Stimulated activated memory B cell treated with anti-CD40 and anti-IgM and Interleukin-4, amounts not matched to agents 10 μg/mL and 1 μg/mL and 100 μg/mL, for 72 hours (primary cell): ENCODE measurements at places on chromosomes 6 and 20.

DNA sequence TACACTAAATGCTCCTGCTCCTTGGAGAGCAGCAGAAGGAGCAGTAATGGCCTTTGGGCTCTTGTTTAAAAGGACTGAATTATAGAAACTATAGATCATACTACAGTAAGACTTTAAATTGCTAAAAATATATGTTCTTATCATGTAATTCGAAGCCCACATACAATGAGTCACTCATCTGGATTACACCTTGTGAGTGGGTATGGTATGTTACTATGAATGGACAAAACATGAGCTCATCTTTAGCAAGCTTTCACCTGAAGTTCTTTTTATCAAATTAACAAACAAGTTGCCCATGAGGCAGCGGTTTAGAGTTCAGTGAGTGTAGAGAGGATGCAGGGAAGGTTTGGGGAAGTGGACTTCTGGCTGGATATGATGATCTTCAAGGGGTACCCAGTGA lies 114.4 kb upstream of the CCN2 start:
- ATAC-seq, result no peak

- no peak for ATAC-seq
These were observed 346.3 kb upstream of the SULF2 start for GRCh38 chr20:48131581-48131980.

GRCh38 chr20:44247586-44248409 lies 690 bp downstream of the GDAP1L1 start:
- no peak for ATAC-seq

- no peak for ATAC-seq
These were observed 117.5 kb upstream of the SIRPG start for GRCh38 chr20:1775117-1775516.

DNA sequence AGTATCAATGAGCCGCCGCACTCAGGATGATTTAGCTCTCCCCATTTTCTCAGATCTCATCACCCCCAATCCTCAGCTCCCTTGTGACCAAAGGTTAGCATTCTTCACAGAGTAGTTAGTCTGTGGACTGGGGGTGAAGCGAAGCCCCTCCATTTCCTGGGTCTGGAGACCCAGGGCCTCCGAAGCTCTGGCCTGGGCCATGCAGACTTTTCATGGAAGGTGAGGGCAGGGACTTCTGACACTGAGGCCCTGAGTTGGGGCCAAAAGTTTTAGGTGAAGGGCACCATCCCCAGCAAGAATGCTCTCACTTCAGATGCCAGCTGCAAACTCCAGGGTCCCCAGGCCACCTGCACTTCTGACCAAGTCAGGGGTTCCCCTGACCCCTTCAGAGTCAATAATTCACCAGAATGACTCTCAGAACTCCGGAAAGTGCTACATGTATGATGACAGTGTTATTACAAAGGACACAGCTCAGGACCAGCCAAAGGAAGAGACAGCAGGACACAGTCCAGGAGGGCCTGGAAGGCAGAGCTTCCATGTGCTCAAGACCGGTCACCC lies 65.7 kb upstream of the DUSP22 start:
- ATAC-seq, result peak; percentile 17

DNA sequence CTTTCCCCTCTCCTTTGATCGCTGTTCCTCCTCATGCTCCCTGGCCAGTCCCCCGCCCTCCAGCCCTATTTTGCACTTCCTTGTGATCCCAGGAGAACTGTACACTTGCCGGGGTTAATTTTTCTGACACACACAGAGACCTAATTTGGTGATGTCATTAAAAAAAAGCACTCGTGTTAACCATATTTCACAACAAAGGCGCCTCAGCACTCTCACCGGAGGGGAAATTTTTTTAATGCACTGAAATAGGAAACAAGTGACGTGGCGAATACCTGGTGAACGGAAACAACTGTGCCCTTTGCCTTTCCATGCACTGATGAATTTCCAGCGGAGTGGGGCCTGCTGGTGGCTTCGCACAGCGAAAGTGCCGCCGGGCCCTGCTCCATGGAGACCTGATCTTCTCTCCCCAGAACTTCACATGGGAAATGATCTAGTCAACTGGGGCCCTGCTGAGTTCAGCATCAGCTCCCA lies 53.9 kb upstream of the TAGAP start:
- ATAC-seq, result peak; percentile 77

- no peak for ATAC-seq
These were observed 23.5 kb upstream of the MLIP start for GRCh38 chr6:54087721-54088120.

- ATAC-seq, result no peak
These were observed 43.2 kb downstream of the KHDC1L start for GRCh38 chr6:73182021-73182607.

DNA sequence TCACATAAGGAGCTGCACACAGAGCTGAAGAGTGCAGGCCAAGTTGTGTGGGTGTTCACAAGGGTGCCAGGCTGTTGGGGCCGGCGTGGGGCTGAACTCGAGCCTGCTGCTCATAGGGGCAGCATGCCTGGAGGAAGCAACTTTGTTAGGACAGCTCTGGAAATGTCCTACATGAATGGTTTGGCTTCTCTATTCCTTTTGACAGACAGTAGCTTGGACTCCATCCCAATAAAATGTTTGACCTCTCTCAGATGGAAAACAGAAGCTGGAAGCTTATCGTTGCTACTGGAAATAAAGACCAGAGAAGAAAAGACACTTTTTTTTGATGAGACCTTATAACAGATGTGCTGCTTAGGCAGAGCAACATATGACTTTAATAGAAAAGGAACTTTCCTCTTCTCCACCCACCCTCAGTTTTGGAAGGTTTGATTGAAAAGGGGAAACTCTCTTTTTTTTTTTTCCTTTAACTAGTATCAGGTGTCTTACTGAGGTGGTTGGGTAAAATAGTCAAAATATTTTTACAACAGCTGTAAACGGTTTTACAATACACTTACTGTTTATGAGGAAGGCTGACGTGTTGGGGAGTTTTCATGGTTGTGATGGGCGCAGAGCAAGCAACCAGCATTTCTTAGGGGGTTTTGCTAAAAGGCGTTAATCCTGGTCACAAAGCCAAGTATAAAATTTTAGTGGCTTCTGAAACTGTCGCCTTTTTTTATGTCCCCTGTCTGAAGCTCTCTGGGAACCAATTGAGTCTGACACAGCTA lies 80.7 kb upstream of the EEF1E1 start:
- peak; percentile 24 for ATAC-seq

- ATAC-seq, result no peak
These were observed 327.8 kb upstream of the MAN1A1 start for GRCh38 chr6:119677384-119677783.

DNA sequence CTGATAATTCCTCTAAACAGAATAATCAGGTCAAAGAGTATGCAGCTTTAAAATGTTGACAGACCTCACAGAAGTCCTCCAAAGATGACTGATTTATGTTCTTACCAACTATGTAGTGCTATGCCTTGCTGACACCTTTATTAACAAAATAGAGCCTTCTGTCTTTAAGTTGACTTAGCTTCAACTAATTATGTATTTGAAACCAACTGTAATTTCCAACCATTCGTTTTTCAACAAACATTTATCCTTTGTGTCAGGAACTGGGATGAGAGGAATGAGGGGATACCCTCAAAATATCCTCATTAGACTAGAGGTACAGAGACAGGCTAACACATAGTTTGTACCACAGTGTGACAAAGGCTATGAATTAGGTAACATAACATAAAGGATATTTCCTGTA lies 186.2 kb upstream of the ZNF217 start:
- ATAC-seq, result no peak

DNA sequence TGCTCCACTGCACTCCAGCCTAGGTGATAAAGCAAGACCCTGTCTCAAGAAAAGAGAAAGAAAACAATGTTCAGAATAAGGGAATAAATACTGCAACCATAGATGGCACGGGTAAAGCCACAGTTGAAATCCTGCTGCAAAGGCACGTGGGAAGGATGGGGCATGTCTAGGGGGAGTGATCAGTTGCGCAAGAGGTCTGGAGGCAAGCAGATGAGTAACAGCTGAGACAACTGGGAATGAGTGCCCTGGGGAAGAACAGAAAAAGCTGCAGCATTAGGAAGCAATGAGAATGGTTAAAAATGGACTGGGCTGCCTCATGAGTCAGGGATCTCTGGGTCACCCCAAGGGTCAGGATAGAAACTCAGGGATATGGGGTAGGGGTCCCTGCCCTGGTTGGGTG lies 96.3 kb downstream of the GMPR start:
- no peak for ATAC-seq

DNA sequence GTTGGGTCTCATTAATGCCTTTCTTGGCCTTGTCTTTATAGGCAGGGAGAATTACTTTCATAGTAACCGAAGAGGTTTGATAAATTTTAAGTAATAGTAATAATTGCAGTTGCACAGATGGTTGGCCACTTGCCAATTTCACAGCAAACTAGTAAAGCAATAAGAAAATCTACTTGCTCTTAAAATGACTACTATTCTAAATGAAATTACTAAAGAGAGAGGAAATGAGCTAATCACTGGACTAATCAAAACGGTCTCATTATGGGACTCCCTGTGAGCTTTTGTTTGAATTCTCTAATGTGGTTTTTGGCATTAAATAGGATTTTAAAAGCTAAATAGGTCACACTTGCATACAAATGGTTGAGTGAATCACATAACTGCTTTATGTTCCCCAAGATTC lies 227.4 kb upstream of the PLN start:
- ATAC-seq, result no peak

- no peak for ATAC-seq
These were observed 710.5 kb downstream of the QKI start for GRCh38 chr6:164124986-164125385.
